ENCODE measurements at places on chromosomes 11 and 22.

DNA sequence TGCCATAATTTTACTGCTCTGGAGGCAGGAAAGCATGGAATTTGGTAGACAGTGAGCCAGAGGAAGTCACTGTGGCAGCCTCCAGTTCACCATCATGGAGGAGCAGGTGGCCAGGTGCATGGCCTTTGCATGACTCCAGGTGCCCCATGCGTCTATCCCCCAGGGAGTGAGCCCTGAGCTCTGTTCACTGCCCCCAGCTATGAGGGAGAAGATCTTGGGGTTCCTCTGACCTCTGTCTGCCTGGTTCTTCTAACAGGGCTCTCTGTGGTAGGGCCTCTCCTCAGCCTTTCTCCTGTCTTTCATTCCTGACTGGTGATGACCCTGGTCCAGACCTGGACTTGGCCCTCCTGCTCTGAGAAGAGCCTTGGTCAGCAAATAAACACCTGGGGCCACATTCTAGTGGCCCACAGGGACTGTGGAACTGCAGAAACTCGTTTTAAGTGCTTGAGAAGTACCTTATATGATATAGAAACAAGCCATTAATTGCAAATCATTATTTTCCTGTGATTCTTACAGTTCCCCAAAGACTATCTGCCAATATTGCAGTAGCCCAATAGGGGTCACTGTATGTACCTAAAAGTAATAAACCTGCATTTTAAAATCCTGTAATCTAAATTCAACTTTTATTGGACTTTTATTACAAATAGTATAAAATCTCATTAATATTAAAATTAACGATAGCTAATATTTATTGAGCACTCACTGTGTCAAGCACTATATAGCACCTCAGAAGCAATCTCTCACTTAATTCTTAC is 120.0 kb upstream of the SYT13 start:
- no peak for DNase-seq

GRCh38 chr22:46501701-46502100 is 35.7 kb downstream of the CELSR1 start:
- DNase-seq: peak; percentile 77

- no peak for DNase-seq
These were observed 911.9 kb downstream of the OPCML start for GRCh38 chr11:132620423-132620822.

DNA sequence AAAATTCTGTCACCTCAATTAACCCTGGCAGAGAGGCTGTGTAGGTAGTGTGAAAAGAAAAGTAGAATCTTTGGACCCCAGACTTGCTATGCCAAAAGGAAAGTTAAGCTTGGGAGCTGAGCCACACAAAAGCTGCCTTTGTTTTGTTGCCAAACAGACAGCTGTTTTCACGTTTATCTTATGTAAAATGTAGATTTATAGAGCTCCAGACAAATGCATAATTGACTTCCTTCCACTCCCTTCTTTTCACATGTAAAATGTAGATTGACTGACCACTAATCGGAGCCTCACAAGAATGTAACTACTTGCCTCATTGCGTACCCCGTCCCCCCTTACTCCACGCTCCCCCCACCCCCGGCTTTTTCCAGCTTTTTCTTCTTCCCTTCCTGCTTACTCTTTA is 2302.2 kb upstream of the RAG2 start:
- DNase-seq: no peak

- DNase-seq: peak; percentile 88
These were observed 26.9 kb downstream of the SUSD2 start for GRCh38 chr22:24208012-24208749.

- DNase-seq: no peak
These were observed 5.0 kb upstream of the PANX2 start for GRCh38 chr22:50165436-50166123.

DNA sequence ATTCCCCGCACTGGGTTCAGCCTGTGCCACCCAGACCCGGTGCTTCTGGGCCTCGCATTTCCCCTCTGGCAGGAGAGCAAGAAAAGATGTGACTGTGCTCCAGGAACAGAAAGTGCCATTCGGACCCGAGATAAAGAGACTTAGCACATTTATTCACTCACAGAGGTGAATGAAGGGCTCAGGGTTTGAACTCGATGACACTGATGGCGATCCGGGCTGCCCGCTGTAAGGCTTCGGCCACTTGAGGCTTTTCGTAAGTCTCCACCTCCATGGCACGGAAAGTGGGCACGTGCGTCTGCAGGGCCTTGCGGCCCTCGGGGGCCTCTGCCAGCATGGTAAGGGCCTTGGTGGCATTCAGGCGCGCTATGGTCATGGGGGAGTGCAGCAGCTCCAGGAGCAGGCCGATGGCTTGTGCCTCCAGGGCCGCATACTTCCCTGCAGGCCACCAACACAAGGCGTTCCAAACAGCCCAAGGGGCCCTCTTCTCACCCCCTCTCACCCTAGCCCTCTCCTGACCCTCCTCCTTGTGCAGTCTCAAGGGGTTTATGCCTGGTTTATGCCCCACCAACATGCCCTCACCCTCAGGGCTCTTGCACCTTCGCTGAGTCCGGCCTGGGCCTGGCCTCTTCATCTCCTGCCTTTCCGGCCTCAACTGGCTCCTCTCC is 10.9 kb upstream of the GNAZ start:
- no peak for DNase-seq

- peak; percentile 76 for DNase-seq
These were observed 2.1 kb downstream of the NRIP3 start for GRCh38 chr11:9001736-9002135.

DNA sequence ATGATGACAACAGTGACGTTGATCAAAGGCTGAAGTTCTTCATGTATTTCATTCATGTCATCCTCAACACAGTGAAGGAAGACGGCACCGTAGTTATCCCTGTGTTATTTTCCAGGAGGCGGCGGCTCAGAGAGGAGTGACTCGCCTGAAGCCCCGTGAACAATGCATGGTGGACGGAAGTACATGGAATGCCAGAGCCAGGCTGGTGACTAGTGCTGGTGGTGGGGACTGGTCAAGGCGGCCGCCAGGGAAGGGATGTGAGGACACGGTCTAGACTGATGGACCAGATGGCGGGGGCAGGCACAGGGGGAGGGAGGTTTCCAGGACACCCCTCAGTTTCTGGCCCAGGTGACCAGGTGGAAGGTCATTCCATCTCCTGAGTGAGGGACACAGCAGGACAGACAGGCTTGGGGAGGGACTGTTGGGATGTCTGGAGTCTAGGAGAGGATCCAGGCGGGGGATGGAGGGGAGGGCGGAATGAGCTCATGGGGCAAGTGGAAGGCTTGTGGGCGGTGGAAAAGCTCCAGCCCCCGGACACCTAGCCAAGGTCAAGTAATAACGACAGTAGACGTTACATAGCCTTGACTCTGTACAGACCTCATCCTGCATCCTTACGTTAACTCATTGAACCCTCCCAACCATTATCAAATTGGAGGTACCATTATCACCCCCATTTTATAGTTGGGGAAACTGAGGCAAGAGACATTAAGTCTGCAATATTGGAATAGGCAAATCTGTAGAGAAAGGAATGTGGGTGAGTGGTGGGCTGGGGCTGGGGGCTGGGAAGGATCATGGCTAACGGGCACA is 16.0 kb upstream of the PICK1 start:
- DNase-seq: no peak

- DNase-seq: no peak
These were observed 80.2 kb downstream of the PLEKHA7 start for GRCh38 chr11:16933756-16934603.

- DNase-seq: no peak
These were observed 29.0 kb downstream of the ELMOD1 start for GRCh38 chr11:107619926-107620325.
